ENCODE measurements at places on chromosomes 5 and 9.
A peak's percentile ranks its signal among the peaks of the same experiment; 100 is the strongest.

- no peak for DNase-seq
Observed at GRCh38 chr5:160471761-160472160, 50.1 kb downstream of the PTTG1 start.

- no peak for DNase-seq
Observed at GRCh38 chr5:168934169-168934568, 355.0 kb upstream of the PANK3 start.

- no peak for DNase-seq
Observed at GRCh38 chr9:77667151-77667550, 19.0 kb upstream of the GNA14 start.

GRCh38 chr5:35117967-35118366 lies 70.2 kb upstream of the AGXT2 start:
- DNase-seq: no peak

DNA sequence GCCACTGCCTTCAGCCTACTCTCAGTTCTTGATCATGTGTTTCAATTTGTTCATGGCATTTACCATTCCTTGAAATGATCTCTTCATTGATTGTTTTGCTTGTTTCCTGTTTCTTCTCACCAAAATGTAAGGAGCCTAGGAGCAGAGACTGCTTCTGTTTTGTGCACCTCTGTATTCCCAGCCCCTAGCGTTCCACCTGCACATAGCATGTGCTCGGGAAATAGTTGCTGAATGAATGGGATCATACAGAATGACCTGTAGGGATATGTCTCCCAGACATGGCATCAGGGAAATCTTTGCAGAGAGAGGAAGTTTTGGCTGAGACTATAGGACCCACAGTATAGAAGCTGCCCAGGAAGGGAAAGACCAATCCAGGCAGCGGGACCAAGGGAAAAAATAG lies 6.2 kb upstream of the CERCAM start:
- no peak for DNase-seq

- no peak for DNase-seq
Observed at GRCh38 chr9:124282442-124283227, 24.9 kb downstream of the NEK6 start.

DNA sequence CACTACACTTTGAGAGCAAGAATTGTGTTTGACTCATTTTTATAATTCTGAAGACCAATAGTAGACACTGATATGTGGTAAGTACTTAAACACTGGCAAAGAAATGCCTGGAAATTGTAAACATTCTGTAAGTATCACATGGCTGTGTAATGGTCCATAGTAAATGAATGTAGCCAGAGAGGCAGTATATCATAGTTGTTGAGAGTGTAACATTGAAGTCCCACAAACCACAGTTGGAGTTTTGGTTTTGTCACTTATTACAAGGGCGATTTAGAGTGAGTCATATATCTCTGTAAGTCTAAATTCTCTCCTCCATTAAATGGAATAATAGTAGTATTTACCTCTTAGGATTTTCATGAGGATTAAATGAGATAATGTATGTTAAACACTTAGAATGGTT lies 181.1 kb upstream of the MEF2C start:
- DNase-seq: no peak

DNA sequence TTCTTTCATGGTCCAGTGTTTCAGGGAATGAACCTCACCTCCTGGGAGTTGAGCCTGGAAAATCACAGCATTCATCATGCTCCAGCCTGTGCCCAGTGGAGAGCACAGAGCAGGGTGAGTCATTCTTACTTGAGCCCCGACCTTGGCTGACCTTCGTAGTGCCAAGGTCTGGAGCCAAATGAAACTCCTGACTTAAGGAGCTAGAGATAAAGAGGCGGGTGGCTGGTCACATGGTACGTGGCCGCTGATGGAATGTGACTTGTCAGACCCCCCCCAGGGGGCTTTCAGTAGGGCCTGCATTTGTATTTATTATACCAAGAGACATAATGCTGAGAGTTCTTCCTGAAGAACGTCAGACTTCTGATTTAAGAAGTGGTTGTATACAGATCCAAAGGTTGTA lies 15.0 kb upstream of the PIP5K1B start:
- no peak for DNase-seq

DNA sequence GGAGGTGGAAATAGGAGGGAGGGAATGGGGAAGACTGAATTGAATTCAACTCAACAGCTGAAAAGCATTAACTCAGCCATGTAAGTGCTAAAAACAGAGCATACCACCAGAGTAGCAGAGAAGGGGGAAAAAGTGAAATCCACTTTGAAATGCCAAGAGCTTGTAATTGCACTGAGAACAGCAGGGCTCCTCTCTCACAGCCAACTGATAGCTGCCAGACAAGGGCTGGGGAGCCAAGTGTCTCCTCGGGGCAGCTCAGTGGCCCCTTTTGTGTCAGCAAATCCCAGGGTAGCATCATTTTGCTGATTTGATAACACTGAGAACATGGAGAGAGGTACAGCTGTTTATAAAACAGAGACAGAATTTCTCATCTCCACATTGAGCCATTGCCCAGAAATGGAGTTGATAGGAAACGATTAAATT lies 182.5 kb downstream of the FRMD3 start:
- no peak for DNase-seq

DNA sequence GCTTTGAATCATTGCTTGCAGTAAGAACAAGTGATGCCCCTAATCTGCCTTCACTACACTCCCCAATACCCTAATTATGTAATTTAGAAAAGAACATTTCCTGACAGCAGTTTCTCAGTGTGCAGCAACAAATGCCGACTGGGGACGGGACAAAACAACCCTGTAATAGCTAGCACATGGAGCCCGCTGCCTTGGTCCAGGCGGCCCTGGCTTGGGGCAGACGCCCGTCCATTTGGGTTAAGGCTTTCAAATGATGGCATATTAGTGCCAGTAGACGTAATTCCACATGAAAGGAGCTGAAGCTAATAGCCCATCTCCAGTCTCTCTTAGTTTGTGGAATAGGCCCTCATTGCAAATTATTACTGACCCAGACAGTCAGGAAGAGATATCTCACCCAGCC lies 150.6 kb upstream of the PITX1 start:
- DNase-seq: no peak

- DNase-seq: peak; percentile 57
Observed at GRCh38 chr5:80238097-80238496, 17.8 kb downstream of the SERINC5 start.

DNA sequence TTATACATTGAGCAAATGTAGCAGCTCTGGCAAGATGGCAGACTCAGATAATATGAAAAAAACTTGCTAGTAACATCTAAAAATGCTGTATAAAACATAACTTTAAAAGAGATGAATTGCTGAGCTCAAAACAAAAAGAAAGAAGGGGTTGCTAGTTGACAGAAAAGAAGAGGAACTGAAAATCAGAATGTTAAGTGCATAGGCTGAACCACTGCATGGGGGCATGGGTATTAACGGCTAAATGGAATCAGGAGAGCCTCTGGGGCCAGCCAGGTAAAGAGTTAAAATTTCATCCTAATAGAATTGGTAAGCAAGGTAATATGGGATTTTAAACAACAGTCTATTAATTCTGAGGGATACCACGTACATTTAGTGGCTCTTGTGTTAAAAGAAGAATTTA lies 146.8 kb downstream of the SMC2 start:
- DNase-seq: no peak

DNA sequence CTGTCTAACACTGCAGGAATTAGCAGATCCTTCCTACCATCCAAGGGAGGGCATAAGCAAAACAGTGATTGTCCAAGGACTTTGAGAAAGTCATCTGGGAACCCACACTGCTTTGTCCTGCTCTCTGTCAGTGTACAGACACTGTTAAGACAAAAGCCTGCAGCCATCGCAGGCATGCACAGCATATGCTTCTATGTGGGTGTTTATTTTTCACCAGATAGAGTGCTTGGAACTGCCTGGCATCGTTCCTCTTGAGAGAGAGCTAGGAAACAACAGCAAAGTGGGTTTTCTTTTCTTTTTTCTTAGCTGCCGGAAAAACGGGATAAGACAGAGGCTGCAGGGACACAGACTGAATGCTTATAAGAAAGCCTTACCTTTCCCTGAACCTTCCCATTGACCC lies 212.3 kb downstream of the ICE1 start:
- DNase-seq: no peak

DNA sequence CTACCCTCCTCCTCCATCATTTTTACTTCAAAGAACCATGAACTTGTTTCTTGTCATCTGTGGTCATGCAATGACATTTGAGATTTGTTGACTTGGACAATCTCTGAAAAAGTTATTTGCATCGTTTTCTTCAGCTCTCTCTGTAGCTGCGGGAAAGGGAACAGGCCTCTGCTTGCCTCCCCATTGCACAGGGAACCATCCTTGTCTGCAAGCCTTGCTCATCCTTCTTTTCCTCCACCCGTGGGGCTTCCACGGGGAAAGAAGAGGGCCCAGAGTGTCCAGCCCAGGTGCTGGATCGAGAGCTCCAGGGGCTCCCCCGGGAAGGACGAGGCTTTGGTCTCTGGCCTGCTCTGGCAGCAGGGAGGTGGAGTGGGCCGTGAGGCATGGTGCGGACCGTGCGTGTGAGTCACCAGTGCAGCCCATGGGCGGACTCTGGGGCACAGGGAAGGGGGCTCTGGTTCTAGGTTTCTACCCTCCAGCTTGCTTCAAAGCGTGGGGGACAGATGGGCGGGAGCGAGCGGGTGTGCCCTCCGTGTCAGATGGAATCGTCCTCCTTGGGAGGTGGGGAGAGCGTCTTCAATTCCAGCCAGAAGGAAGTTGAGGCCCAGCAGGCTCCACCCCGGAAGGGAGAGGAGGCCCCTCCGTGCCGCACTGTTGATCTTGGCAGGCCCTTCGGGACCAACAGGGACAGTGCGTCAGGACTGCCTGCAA lies 6.0 kb upstream of the IRX4 start:
- DNase-seq: no peak

GRCh38 chr5:136046246-136046645 lies 17.5 kb downstream of the TGFBI start:
- DNase-seq: no peak

DNA sequence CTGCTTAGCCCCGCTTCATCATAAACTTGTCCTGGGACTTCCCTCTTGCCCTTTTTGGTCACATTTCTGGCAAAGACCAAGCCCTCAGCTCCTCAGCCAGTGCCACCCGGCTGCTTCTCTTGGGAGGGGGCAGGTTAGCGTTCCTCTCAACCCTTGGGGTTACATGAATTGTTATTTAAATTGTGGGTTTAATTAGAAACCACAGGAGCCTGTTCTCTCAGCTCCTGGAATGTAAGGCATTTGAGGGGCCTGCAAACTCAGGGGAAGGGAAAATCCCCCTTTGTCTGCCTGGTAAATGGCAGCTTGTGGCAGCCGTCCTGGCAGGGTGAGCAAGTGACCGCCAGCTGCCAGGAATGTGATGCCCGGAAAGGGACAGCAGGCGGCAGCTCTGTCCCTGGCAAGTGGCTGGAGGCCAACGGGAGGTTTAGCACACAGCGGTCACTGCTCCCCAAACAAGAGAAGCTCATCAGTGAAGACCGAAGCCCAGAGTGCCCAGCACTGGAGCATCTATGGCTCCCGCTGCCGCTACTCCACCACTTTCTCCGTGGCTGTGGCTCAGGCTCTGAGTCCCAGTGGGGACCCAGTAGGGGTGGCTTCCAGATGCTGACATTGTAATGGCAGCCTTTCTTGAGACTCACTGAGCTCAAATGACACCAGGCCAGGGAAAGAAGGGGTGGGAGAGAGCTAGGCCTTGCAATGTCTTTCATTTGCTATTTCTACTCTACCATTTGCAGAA lies 51.7 kb downstream of the SHB start:
- DNase-seq: no peak

GRCh38 chr5:170479484-170479883 lies 24.3 kb upstream of the KCNIP1 start:
- DNase-seq: no peak

- peak; percentile 67 for DNase-seq
Observed at GRCh38 chr5:112921026-112921832, 798 bp downstream of the REEP5 start.

DNA sequence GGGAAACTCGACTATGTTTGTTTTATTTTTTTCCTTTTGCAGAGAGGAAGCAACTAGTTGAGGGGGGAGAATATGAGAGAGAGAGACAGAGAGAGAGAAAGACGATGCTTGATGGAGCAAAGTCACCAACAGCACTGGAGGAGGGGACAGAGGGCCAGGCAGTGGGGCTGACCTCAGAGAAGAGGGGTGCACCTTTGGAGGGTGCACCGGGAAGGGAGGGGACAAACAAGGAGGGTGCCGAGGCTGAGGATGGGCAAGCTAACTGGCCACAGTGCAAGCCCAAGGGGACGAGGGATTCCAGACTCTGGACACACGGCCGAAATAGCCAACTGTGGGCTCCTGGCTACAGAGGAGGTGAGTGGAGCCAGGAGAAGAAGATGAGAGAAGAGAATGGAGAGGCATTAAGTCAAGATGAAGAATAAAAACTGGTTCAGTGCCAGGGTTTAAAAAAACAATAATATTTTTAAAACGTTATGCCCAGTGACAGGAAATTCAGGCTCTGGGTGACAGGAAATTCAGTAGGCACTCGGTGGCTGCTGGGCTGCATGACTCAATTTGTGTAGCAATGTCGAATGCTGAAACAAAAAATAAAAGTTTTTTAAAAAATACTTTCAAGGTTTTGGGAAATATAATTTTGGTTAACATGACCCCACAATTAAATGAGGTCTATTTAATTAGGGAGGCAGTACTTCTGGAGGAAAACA lies 13.3 kb upstream of the GLRX start:
- DNase-seq: peak; percentile 33

DNA sequence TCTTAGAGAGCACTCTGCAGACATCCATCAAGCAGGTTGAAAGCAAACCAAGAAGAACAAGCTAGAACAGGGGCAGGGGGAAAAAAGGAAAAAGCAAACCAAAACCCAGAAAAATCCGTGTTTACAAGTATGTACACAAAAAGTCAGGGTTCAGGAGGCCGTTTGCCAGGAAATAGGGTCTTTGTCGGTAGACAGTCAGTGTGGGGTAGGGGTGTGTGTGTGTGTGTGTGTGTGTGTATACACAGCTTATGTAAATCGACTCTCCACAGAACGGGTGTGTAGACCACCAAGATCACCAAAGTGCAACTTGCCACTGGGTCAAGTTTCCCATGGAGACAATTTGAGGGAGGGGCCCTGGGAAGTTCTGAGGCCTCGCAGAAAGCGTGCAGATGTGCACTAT lies 13.1 kb downstream of the SPRY4 start:
- no peak for DNase-seq

GRCh38 chr5:124622851-124623250 lies 123.6 kb downstream of the ZNF608 start:
- no peak for DNase-seq

DNA sequence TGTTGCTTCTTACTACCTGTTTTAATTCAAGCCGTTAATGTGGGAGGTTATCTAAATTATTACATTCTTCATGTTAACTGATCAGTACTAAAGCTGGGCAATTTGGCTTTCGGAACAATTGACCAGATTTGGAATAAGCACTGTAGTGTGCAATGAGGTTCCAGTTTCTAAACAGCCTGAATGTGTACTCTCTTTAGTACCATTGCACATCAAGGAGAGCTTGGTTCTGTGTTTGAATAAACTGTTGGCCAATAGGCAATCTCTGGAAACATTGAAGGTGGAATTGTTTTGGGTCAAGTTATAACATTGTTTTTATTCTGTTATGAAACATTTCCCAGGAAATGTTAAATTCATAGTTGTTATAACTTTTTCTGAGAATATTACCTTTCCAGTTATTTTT lies 105.2 kb downstream of the PBX3 start:
- DNase-seq: no peak

- DNase-seq: no peak
Observed at GRCh38 chr9:130699047-130699446, 5.5 kb downstream of the EXOSC2 start.
